ENCODE measurements at places on chromosomes 11 and 22.

DNA sequence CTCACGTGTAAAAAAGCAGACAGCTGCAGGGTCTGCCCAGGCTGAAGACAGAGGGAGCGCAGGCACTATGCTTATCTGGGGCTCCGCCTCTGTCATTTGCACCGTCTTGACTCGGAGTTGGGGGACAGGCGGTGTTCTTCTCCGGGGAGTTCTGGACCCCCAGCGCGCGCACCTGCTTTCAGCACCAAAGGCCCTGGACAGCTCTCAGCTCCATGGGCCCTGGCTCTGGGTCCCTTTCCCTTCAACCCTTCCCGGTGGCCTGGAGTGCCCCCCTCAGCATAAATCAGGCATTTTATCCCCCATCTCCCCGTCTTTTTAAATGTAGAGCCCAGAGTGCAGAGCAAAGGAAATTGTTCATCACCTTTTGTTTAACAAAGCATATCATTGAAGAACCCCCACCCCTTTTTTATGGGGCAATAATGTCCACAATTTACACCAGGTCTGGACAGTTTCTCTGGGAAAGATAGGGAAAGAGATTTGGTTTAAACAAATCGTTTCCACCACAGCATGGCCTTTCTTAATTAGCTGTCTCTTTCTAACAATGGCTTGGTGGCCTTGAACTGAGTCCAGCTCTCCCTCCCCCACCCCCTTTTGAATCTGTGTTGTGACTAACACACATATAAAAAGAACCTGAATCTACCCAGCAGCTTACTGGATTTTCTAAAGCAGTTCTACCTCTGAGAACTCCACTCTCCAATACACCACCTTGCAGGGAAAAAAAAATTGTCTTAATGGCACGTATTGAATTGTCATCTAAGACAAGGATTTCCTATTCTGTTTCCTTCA, 1.7 kb downstream of the SEZ6L start:
- DNase-seq, result no peak

- no peak for DNase-seq
These were observed 113.6 kb downstream of the MICAL3 start for GRCh38 chr22:17910561-17911311.

DNA sequence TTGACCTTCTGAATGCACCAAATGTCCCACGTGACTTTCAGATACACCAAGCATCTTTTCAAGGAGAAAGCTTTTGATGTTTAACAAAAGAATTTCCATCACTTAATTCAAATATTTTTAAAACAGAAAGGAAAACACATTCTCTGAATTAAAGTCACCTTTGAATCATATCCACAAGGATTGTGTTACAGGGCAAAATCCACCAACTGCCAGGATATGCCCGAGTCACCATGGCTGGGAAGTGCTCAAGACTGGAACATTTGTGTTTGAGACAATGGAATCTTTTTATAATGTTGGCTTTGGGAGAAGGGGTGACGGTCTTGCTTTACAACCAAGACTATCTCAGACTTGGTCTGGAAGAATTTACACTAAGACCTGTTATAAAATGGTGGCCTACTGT, 40.8 kb downstream of the BID start:
- no peak for DNase-seq

GRCh38 chr11:110909336-110909735, 197.1 kb upstream of the ARHGAP20 start:
- no peak for DNase-seq

DNA sequence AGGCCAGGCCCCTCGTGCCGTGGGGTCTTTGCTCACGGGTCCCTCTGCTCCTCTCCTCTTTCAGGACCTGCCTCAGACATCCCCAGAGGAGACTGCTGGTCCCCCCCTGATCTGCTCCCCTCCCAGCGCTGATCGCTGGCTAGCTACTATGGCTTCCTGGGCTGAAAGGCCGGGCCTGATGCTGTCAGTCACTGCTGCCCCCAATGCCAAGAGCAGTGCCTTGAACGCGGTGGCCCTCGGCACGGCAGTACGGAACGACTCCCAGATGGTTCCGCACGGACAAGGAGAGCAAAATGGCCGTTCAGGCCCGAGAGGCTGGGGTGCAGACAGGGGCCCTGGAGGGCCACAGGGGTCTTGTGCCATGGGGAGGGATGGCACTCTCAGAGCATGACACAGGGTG, 21.5 kb downstream of the SULT4A1 start:
- DNase-seq, result no peak

- no peak for DNase-seq
These were observed 785 bp downstream of the CLPB start for GRCh38 chr11:72433455-72434036.

- DNase-seq, result no peak
These were observed 39.7 kb upstream of the ACCSL start for GRCh38 chr11:44008088-44008501.

DNA sequence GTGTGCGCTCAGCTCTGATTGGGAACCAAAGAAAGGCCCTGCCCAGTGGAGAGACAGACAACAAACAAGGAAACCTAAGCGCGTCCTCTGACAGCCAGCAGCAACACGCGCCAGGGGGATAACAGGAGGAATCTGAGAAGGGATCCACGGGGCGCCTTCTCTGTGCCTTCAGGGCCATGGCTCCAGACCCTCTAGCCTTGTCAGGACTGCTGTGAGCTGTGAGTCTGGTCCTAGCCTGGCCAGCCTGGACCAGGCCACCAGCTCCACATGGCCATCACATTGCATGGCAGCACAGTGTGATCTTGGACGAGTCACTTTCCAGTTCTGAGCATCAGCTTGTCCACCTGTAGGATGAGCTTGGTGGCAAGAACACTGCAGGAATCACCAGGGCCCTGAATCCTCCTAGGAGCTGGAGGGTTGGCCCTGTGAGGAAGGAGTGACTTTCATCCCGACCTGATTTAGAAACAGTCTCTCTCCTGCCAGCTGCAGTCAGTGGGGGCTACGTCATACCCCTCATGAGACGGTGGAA, 11.8 kb upstream of the MGAT3 start:
- DNase-seq, result no peak

- no peak for DNase-seq
These were observed 35.0 kb downstream of the DNAJC24 start for GRCh38 chr11:31404614-31405013.

GRCh38 chr22:19942157-19943081, 801 bp upstream of the TXNRD2 start:
- no peak for DNase-seq
